Right lung (tissue), 10 donors: ENCODE measurements at places on chromosomes 3 and 15. TPM values are rescaled to one million over a fixed set of nuclear protein-coding genes. Genes with fewer than 3 reads are reported as not detected.

GRCh38 chr3:139323146-139323545, 20.7 kb upstream of the MRPS22 start:
- DNase-seq: no peak

GRCh38 chr3:55180936-55181535, 253.2 kb upstream of the LRTM1 start:
- no peak for DNase-seq

GRCh38 chr3:17070161-17070959, 185.6 kb downstream of the PLCL2 start:
- DNase-seq: no peak

KCNAB1 gene
- 1.3 TPM for polyA plus RNA-seq

BCHE gene
- polyA plus RNA-seq: 44.8 TPM
